Stimulated activated CD8-positive, alpha-beta memory T cell treated with anti-CD3 and anti-CD28 coated beads, Interleukin-12 subunit alpha, Interleukin-12 subunit beta, amount 100 ng/mL, for 1 hour (primary cell): ENCODE measurements at places on chromosomes 6 and 20.

GRCh38 chr6:119466226-119466625 lies 116.7 kb upstream of the MAN1A1 start:
- no peak for DNase-seq

DNA sequence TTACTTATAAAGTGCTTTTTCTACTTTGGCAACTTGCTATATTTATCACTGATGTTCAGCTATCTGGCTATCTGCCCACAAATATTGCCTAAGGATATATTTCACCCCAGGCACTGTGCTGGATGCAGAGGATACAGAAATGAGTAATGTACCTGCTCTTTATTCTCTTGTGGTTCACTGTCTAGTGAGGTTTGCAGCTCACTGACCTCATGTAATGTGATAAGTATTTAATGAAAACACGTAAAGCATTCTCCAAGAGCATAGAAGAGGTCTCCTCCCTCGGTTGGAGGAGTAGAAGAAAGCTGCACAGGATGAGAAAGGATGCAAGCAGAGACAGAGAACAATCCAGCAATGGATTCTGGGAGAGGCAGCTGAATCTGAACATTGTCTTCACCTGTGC lies 610.7 kb downstream of the CBLN4 start:
- DNase-seq = no peak

DNA sequence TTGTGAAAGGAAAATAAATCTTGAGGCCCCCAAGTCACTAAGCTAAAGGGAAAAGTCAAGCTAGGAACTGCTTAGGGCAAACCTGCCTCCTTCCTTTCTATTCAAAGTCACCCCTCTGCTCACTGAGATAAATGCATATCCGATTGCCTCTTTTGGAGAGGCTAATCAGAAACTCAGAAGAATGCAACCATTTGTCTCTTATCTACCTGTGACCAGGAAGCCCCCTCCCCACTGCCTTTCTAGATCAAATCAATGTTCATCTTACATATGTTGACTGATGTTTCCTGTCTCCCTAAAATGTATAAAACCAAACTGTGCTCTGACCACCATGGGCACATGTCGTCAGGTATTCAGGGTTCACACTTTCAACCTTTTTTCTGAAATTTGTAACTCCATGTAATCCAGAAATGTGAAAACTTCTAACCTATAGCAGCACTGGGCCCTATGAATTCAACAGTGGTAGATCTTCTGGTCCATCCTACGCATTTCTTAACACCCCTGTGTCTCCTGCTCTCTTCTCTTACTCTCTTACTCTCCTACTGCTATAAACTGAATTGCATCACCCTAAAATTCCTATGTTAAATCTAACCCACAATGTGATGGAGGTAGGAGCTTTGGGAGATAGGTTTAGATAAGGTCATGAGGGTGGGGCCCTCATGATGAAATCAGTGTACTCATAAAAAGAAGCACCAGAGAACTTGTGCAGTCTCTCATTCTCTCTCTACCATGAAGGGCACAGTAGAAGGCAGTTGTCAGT lies 89.3 kb downstream of the EPB41L2 start:
- no peak for DNase-seq

DNA sequence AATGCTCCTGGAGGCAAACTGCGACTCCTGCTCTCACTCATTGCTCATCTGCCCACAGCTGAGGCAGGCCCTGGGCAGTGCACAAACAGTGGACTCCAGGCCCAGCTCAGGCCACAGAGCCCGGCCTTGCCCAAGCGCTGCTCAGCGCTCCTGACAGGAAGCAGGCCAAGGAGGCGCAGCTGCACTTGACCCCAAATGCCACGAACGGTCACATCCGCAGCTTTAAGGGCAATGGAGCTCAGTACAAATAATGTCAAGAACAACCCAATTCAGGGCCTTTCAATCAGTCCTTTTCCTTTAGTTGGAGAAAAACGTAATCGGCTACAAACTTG lies 33.8 kb downstream of the RRBP1 start:
- no peak for DNase-seq

DNA sequence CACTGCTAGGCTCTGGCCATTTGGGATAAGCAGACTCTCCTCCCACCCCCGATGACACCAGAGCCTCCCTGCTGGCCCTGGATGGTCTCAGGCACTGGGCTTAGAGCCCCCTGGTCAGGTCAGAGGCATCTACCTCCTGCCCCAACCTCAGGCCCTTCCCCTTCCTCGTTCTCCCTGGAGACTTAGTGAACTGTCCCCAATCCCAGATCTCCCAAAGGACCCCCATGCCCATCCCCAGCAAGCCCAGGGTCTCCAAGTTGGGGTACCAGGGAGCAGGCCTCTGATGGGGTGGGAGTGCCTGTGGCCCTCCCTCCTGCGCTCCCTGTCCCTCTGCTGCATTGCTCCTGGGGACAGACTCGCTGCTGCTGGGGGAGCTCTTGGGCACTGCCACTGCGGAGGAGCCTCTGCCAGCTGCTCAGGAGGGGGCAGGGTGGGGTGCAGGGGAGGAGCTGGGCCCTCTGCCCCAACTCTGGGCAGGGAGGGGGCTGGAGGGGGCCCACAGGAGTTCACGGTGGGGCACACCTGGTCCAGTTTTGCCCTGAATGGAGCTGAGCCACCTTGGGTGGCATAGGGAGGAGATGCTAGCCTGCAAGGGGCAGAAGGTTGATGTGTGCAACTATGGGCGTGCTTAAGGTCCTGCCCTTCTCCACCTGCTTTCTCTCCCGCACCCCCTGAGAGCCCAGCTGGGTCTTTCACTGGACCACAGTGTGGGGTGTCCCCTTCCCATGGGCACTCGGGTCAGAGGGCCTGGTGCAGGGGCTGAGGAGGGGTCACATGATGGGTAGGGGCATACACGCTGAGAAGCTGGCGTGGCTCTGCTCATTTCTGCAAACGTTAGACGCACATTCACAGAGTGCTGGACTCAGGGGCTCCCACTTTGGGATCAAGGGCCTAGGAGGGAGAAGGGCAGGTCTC lies 40.4 kb downstream of the SPDEF start:
- DNase-seq = no peak

DNA sequence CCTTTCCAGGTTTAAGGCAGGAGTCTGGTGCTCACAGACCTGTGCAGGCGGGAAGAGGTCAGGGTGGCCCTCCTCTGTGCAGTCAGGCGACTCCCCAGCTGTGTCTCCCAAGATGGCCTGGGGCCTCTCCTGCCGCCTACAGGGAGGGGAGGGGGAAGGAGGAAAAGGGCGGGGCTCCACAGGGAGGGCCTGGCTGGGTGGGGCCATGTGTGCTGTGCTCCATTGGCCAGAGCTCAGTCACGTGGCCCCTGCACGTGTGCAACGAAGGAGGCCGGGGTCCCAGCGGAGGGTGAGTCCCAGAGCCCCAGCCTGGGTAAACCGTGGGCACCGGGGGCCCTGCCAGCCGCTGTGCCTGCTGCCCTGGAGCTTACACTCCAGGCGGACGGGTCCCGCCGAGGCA lies 211.6 kb downstream of the ZDHHC14 start:
- no peak for DNase-seq

DNA sequence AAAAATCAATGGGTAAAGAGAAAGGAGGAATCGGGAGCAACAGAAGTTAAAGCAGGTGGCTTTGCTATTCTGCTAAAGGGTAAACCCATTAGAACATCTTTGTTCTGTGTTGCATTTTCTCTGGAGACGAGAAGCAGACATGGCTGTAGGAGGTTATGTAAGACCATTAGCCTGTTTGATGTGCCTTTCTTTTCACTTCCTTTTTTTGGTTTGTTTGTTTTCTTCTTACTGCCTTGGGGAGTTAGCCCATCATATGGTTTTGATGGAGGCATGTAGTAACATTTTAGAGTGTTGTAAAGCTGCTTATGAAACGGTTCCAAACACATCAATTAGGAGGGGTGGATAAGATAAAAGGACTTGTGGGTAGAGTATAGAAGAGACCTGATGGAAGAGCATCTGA lies 131.0 kb downstream of the DOK5 start:
- no peak for DNase-seq

- no peak for DNase-seq
These were observed 272.6 kb downstream of the TMEM242 start for GRCh38 chr6:157050537-157051265.

DNA sequence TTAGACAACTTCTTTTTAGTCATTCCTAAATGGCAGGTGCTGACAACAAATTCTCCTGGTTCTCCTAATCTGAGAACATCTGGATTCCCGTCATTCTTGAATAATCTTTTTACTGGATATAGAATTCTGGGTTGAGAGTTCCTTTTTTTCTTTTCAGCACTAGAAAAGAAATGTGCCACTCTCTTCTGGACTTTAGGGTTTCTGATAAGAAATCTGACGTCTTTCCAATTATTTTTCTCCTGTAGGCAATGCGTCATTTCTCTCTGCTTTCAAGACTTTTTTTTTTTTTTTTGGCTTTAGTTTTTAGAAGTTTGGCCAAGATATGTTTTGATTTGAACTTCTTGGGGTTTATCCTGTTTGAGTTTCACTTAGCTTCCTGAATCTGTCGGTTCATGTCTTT lies 66.1 kb upstream of the RNF24 start:
- no peak for DNase-seq

DNA sequence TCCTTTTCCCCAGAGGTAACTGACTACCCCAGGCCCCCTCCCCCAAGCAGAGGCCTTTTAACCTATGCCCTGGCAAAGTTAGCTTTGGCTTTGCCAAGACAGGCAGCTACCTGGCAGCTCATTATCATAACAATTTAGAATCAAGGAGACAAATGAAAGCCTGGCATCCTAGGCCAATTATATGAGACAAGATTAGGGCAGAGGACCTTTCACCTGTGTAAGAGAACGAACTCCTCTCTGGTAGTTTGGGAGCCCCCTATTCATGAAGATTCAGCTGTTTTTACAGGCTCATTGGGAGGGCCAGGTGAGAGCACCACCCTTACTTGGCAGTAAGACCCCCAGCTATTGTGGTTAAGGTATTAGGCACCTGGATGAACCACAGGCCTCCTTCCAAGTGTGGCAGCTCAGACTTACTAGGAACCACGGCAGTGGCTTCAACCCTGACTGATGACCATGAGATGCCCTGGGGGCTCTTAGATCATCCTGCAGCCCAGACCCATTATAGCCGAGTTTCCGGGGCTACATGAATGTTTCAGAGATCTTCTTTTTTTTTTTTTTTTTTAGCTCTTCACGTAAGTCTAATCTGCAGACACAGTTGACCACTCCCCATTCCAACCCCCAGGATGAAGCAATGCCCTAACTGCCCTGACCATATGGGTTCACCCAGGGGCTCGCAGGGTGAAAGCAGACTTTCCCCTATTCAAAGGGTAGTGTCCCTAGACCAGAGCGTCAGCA lies 56.2 kb downstream of the RAB44 start:
- no peak for DNase-seq
